Activated T-cell treated with anti-CD3 and anti-CD28 coated beads, Interleukin-2, amount 50 U/mL, for 72 hours (primary cell): ENCODE measurements at places on chromosomes 1 and 21. TPM values are rescaled to one million over a fixed set of nuclear protein-coding genes. Genes with fewer than 3 reads are reported as not detected.

The SMG7 gene
- total RNA-seq, result 57.9 TPM

The MAP3K21 gene
- total RNA-seq, result 2.7 TPM

- DNase-seq, result peak; percentile 49
Measured at GRCh38 chr1:196723325-196724185, 51.1 kb upstream of the CFHR3 start.

GRCh38 chr1:198838022-198838342, 199.1 kb downstream of the PTPRC start:
- no peak for DNase-seq

DNA sequence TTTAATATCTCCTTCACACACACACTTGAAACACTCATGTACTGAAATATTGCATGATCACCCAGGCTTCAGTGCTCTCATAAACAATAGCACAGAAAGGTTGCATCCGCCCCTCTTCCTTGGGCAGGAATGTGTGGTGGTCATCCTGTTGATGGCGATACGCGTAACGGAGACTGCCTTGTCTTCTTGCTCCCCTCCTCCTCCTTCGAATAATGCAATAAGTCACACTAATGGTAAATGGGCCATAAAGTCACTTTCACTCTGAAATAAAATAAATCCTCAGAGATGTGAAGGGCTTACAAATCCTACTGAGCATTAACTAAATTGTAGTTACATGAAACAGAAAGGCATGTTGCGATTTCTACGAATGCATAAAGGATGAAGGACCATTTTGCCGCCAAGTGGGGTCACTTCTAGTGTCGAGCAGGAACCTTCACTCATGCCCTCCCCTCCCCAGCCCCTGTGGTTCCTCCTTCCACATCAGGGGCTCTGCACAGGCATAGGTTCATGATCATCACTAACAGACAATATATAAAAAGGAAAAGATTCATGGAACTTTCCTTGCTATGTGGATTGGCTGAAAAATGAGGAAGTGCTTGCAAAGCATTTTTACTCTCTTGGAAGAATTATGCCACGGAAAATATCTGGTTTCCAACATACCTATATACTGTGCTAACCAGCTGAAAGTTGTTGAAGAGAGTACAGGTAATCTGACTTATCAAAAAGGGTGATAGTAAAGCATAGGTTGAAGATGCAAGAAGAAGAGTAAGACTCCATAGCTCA, 1.2 kb upstream of the PGBD5 start:
- DNase-seq, result no peak

DNA sequence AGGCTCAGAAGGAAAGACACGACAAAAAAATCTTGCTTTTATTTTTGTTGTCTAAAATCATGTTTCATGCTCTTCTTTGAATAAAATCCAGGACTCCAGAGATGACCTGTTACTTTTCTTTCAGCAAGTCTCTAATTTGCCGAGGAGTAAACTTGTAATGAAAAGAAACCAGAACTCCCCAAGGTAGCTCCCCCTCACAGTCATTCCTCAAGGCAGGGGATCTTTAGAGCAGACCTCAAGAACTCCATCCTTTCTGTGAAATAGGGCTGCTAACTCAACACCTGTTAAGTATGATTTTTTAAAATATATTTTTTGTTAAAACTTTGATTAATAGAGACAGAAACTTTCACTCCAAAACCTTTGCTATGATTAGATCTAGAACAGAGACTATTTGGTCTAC, 82.7 kb upstream of the ABCD3 start:
- no peak for DNase-seq
